ENCODE measurements at places on chromosomes 7 and 10. TPM values are rescaled to one million over a fixed set of nuclear protein-coding genes. Genes with fewer than 3 reads are reported as not detected.

- no peak for DNase-seq
Observed at GRCh38 chr7:17441557-17441956, 143.1 kb downstream of the AHR start.

- no peak for DNase-seq
Observed at GRCh38 chr10:132705173-132705572, 80.8 kb downstream of the NKX6-2 start.

GRCh38 chr7:132630834-132631233 is 54.6 kb upstream of the PLXNA4 start:
- DNase-seq, result no peak

- DNase-seq, result no peak
Observed at GRCh38 chr7:121544238-121544637, 148.1 kb upstream of the FAM3C start.

GRCh38 chr10:70461397-70462348 is 16.9 kb upstream of the PALD1 start:
- DNase-seq, result peak; percentile 49

GRCh38 chr7:84578825-84579224 is 384.2 kb upstream of the SEMA3A start:
- no peak for DNase-seq

GRCh38 chr7:127571741-127572505 is 13.5 kb downstream of the GCC1 start:
- DNase-seq, result peak; percentile 42

DNA sequence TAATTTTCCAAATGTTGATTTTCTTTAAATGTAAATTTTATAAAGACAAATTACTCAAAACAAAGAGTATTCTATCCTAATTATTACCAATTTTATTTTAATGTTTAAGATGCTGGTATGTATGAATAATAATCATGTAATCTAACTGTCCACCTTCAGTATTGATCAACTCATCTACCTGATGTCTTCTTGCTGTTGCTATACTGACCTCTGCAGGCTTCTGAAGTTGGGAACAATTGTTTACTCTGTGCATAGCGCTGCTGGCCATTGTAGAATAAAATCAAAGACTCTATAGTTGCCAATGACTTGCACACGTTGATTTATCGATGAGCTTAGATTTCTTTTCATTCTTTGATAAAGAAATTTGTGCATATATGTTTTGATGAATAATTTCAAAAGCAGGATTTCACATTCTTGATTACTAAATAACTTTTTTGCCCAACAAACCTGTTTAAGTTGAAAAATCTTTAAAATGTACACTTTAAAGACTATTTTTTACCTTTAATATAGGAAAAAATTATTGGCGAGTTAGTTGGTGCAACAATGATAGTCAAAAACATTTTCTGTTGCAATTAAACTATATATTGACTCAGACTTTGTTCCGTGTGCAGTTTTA is 282.3 kb downstream of the TFEC start:
- DNase-seq, result peak; percentile 2

- DNase-seq, result no peak
Observed at GRCh38 chr7:44287488-44288380, 37.7 kb downstream of the CAMK2B start.

Gene CLIP2
- 29.3 TPM for total RNA-seq

Gene OR2A5
- total RNA-seq, result not detected

Gene AKR1D1
- not detected for total RNA-seq

Gene PARG
- 37.6 TPM for total RNA-seq

Measured in HT1080 (cell line).